ENCODE measurements at places on chromosomes 12 and 14. TPM values are rescaled to one million over a fixed set of nuclear protein-coding genes. Genes with fewer than 3 reads are reported as not detected.

DNA sequence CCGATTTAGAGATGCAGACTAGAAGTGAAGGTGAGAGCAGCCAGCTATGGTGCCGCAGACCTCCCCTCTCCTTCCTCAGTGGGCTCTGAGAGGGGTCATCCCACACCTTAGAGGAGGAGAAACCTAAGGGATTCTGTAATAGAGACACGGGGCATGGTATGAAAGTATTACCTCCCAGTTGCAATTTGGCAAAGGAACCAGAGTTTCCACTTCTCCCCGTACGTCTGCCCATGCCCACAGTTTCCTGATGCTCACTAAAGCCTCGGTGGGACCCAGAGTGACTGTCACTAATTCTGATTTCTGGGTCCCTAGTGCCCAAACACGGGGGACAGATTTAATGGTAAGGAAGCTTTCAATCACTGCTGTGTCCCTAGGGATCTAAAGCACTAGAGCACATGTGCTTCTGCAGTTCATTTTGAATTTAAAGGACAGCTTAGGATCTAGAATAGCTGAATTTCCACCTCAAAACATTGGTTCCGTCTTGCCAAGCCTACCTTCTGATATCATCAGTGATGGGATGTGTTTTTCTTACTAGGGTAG lies 44.1 kb downstream of the DAD1 start:
- H3K36me3 ChIP-seq = no peaks in the 10 kb centered on the region
- H3K4me1 ChIP-seq = peaks cover 6% of the 10 kb centered on the region
- no peak for DNase-seq
- no peak overlapping the region for H3K4me3 ChIP-seq

Gene RNASE9
- not detected for total RNA-seq

Gene CCDC88C
- 41.8 TPM for total RNA-seq

GRCh38 chr14:23672200-23672599 lies 36.0 kb downstream of the DHRS2 start:
- DNase-seq = no peak
- H3K36me3 ChIP-seq = no peaks in the 10 kb centered on the region
- H3K27ac ChIP-seq = no peak overlapping the region
- no peaks in the 10 kb centered on the region for H3K27me3 ChIP-seq

Gene KLRD1
- 9.0 TPM for total RNA-seq
